ENCODE measurements at places on chromosomes 4 and X.
A peak's percentile ranks its signal among the peaks of the same experiment; 100 is the strongest.

GRCh38 chr4:30939069-30939468 lies 218.9 kb downstream of the PCDH7 start:
- DNase-seq: no peak

DNA sequence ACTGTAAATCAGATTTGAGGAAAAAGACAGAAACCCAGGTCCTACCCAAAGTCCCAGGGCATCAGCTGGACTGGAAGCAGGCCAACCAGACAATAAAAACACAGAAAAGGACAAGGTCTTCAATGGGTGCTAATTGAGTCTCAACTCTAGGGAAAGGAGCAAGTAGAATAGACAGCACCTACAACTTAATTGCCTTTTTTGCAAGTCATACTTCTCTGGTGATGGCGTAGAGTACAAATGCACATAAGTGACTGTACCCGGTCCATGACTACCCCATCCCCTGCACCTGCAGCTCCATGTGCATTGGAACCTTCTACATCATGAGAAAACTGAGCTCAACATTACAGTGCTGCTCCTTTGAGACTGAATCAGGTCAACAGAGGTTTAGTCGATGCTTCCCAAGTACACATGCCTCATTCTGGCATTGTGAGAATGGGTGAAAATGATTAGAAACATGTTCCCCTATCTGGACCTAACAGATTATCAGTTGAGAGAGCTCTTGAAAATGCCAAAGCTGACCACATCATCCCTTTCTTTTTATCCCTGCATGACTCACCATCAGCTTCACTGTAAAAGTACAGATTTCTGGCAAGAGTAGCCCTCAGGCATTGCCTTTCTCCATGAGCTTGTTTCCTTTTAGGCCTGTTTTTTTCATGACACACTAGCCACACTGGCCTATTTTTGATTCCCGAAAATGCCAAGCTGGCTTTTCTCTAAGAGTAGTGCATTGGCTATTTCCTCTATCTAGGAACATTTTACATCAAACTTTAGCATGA lies 298.3 kb downstream of the HS3ST1 start:
- no peak for DNase-seq

DNA sequence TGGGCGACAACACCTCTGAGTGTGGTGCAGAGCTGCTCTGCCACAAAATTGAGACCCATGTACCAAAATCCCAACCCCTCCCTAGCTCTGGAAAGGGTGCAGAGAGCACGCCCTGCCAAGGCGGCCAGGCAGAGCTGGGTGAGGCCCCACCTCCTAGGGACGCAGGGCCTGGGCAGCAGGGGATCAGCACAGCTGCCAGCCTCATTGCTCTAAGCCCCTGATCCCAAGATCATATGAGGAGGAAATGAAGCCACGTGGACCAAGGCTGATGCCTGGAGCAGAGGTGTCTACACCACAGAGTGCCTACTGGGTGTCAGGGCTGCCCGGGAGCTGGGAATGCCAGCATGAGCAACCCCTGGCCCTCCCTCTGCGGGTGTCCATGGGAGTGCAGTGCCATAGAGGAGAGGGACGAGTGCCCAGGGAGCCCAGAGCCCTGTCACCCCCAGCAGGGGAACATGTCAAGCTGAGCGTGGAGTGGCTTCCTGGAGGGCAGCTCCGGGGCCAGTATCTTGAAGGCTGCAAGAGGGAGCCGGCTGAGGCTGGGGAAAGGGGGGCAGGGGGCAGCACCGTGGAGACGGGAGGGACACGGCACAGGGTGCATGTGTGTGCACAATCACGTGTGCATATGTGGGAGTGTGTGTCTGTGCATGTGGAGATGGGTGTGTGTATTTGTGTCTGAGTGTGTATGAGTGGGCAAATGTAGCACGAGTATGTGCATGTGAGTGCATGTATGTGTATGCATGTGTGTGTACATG lies 63.9 kb upstream of the PSAPL1 start:
- no peak for DNase-seq

GRCh38 chr4:56247646-56248045 lies 139.6 kb downstream of the AASDH start:
- no peak for DNase-seq

GRCh38 chrX:15874672-15875071 lies 20.1 kb upstream of the AP1S2 start:
- no peak for DNase-seq

DNA sequence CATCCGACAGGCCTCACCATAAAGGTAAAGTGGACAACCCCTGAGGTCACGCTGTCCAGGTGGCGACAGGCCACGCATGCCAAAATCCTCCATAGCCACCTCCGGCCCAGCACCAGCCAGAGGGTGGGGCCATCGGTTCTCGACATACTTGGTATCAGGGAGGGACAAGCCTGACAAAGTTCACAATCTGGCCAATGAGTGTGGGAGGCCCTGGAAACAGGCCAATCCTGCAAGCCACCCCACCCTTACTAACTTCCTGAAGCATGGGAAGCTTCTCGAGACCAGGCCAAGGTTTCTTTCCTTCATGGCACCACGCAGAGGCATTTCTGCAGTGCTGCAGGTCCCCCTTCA lies 73.8 kb downstream of the MTMR1 start:
- DNase-seq: no peak

DNA sequence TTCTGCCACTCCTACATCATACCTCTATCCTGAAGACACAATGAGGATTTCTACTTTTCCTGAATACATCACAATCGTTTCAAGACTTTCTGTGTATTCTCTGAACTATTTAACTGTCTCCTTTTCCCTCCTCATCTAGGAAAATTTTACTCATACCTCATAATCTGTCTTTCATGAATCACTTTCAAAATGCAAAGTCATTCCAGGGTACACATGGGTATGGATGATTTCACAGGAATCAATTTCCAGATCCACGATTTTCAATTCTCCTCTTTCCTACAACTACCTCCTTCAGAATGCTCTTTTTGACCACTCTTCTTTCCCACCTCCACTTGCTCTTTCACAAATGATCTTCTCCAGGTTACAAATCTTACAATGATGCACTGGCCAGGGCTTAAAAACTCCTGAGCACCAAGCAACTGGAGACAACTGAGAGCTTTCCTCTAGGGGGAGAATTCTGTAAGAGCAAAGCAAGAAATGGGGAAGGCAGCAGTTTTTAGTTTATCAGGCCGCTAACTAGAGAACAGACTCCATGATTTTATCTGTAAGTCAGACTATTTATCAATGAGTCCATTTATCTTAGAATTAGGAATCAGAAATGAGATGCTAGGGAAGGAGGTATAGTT lies 116.4 kb downstream of the PPP3CA start:
- DNase-seq: no peak

- no peak for DNase-seq
These were observed 64.1 kb downstream of the STX18 start for GRCh38 chr4:4477796-4478195.

DNA sequence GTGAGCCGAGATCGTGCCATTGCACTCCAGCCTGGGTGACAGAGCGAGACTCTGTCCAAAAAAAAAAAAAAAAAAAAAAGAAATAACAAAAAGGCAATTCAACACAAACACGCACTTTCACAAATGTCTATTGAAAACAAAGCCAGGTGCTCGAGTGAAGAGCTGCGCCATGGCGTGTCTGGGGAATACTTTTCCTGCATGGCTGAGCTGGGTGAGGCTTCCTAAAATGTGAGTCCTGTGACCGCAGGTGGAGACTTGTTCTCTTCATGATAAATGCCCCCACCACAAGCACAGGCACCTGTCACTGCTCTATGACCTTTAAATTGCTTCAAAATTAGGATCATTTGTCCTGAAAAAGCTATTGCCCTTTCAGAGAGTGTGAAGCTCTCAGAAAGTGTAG lies 4.0 kb upstream of the ABLIM2 start:
- DNase-seq: no peak

GRCh38 chrX:154539077-154539476 lies 7.6 kb downstream of the G6PD start:
- no peak for DNase-seq

DNA sequence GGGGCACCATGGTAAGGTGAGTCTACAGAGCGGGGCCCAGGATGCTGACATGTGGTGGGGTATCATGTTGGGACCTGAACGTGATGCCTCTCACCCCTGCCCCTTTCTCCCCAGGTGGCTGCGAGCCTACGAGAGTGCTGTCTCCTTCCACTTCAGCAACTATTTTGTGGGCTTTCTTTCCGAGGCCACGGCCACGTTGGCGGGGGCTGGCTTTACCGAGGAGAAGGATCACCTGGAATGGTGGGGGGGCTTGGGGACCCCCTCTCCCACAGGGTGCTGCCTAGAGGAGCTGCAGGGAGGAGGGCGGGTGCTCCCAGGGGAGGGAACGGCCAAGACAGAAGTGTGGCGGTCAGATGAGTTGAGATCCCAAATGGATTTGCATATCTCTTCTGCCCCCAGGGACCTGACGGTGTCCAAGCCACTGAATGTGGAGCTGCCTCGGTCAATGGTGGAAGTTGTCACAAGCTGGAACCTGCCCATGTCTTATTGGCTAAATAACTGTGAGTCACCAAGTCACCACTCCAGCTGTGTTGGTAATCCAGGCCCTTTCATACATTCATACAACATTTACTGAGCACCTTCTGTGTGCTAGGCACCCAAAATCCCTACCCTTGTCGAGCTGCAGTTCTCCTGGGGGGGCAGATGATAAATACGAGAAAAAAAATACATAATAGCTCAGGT lies 5.5 kb downstream of the PORCN start:
- DNase-seq: no peak

DNA sequence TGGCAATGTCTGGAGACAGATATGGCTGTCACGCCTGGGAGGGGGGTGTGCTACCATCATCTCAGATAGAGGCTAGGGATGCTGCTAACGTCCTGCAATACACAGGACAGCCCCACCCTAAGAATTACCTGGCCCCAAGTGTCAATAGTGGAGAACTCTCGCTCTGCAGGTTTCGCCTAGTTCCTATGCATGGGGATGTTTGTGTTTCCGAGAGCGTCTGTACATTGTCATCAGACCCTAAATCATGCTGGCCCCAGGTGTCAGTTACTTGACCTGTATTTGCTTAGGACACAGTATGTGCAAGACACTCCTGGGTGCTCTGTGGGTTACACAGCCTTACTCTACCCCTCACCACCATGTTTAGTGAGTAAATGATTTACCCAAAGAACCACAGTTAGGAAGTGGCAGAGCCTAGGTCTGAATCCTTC lies 90.8 kb downstream of the AFF1 start:
- no peak for DNase-seq

DNA sequence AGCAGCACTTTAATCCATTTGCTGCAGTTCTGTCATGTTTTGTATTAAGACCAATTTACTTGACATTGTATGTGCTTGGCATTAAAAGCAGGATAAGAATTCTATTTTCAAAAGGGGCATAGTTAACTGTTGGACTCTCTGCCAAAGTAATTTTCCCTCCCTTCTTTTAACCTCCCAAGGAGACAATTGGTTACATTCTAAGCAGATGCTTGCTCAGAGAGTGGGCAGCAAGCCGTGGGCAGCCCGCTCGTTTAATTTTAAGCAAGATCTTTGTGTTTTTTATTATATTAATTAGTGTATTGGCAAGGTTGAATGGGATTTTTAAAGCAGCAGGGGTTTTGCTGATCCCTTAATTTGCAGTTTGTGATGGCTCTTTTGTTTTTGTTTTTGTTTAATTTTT lies 37.1 kb upstream of the KLHL8 start:
- DNase-seq: no peak

DNA sequence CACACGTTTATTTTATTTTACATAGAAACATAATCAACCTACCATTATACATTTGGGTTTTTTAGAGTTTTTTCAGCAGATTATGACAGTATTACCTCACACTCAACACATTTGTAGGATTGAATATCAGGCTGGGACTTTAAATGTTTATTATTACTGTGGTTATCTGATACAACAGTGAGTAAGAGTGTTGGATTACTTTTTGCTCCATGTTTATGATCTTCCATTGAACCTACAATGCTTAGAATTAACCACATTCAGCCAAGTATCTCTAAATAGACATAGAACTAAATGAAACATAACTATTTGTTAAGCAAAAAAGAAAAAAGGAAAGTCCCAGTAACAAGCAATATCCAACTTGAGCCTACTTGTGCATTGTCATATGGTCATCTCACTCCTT lies 607.4 kb upstream of the PITX2 start:
- no peak for DNase-seq

GRCh38 chrX:153460826-153461225 lies 9.6 kb downstream of the HAUS7 start:
- DNase-seq: peak; percentile 61

GRCh38 chr4:143337600-143338287 lies 1.1 kb downstream of the GAB1 start:
- no peak for DNase-seq

DNA sequence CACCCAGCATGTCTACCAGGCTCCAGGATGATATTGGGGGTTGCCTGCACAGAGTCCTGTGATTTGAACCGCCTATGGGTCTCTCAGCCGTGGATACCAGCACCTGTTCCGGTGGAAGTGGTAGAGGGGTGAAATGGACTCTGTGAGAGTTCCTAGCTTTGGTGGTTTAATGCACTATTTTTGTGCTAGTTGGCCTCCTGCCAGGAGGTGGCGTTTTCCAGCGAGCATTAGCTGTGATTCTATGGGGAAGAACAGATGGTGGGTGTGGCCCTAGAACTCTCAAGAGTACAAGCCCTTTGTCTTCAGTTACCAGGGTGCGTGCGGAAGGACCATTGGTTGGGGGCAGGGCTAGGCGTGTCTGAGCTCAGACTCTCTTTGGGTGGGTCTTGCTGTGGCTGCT lies 316.9 kb upstream of the AMOT start:
- DNase-seq: no peak

DNA sequence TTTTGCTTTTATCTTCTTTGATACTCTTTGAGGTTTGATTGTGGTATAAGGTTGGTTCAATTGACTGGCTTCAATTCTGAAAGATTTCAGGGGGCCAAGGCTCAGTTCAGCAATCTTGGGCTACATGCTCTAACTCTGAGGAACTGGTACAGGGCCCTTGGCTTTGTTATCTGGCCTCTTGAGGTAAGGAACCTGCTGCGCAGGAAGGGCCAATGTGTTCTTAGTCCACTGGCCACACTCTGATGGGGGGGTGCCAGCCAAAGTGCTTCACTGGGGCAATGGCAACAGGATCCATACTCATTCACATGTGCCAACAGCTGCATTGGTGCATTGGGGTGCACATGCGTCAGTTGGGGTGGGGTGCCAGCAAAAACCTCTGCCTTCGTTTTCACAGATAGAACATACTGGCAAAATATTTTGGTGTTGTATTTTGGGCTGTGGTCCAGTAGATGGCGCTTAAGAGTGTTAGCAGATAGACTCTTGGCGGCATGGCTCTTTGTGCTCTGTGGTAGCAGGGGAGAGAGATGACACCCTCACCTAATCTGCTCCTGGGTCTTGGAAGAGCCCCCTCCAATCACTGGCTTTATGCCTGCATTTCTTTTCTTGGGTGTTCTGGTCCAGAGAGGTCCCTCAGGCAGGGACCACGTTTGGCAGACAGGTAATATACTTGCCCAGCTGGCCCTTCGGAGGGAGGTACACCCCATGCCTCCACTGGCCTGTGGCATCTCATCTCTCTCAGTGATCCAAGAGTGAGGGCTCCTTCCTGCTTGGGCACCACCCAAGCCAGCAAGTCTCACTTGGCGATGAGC lies 42.9 kb downstream of the NDST3 start:
- peak; percentile 20 for DNase-seq

Data from GM10248 (cell line).